Psoas muscle (tissue), 8 donors: ENCODE measurements at places on chromosomes 11 and 22. TPM values are rescaled to one million over a fixed set of nuclear protein-coding genes. Genes with fewer than 3 reads are reported as not detected.

NAA40 gene
- total RNA-seq: 13.7 TPM

MUC5AC gene
- not detected for total RNA-seq

YPEL1 gene
- 21.9 TPM for total RNA-seq

VSIG2 gene
- total RNA-seq: 0.36 TPM

DNA sequence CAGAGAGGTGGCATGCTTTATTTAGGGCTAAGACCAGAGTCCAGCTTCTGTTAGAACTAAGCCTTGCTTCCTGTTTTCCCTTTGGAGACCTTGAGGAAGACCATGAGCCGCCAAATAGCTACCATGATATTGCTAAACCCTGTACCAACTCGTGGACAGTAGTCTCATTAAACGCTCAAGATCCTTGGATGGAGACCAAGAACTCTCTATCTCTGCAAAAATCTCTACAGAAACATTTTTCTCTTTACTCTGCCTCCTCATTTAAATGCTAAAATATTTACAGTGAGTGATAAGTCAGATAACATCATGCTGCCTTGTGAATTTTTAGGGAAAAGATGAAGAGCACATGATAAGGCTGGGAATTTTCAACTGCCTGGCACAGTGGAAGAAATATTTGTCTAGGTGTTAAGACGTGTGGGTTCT, 197.8 kb downstream of the MAML2 start:
- no peaks in the 10 kb centered on the region for H3K27me3 ChIP-seq
- H3K4me1 ChIP-seq: no peaks in the 10 kb centered on the region
- no peak overlapping the region for H3K4me3 ChIP-seq

- DNase-seq: no peak
- H3K27ac ChIP-seq: no peak overlapping the region
- H3K36me3 ChIP-seq: no peaks in the 10 kb centered on the region
- no peak overlapping the region for H3K4me3 ChIP-seq
- no peaks in the 10 kb centered on the region for H3K27me3 ChIP-seq
Observed at GRCh38 chr11:21635394-21636145, 557.3 kb upstream of the ANO5 start.

DNA sequence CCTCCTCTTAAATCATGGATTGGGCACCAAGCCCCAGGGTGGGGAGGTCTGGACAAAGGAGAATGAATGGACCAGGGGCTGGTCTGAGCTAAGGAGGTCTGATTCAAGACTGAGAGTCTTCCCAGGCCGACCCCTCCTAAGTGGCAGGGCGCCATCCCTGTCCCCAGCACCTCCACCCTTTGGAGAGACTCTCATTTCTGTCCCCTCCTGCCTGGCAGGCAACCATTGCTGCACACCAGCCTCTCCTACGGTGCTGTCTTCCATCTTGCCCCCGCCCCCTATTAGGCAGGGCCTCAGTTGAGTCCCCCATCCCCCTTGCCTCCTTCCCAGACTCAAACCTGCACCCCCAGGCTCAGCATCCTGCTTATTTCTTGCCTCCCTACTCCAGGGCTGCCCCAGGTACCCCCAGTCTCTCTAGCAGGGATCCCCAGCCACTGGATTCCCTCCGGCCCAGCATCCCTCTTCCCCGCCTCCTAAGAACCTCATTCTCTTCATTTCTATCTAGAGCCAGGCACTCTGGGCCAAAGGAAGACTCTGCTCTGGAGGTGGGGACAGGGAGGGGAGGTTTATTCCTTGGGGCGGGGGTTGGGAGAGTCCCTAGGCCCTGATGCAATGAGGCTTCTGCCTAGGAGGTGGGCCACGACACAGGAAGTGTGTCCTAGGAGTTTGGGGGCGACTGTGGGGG, 1.7 kb upstream of the RCOR2 start:
- no peaks in the 10 kb centered on the region for H3K27me3 ChIP-seq
- peak overlapping the region; percentile 85 for H3K27ac ChIP-seq

DNA sequence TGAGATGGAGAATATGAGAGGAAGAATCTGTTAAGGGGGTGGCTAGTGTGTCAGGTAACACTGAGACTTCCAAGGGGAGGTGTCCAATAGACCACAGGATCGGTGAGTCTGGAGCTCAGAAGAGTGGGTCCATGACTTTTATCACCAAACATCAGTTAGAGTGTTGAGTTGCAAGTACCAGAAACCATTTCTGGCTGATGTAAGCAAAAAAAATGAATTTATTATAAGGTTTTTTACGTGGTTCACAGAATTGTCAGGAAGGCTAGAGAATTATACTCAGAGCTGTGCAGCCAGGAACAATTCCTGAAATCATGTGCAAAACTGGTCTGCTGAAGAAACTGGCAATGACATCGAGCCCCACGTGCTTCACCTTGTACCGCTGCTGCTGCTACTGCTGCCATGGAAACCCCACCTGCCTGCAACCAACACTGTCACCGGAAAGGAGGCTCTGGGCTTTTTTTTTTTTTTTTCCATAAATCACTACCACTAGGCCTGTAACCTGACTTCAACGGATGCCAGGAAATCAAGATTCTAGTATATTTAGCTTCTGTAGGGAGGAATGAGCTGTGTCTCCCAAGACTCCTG, 16.6 kb upstream of the STK33 start:
- H3K27ac ChIP-seq: no peak overlapping the region
- H3K36me3 ChIP-seq: no peaks in the 10 kb centered on the region
- no peaks in the 10 kb centered on the region for H3K27me3 ChIP-seq
- no peaks in the 10 kb centered on the region for H3K4me1 ChIP-seq
- no peak for DNase-seq

- H3K4me3 ChIP-seq: no peak overlapping the region
- no peaks in the 10 kb centered on the region for H3K4me1 ChIP-seq
- DNase-seq: peak; percentile 69
- H3K27me3 ChIP-seq: no peaks in the 10 kb centered on the region
Observed at GRCh38 chr22:31313366-31314147, 21.3 kb upstream of the PIK3IP1 start.

DNA sequence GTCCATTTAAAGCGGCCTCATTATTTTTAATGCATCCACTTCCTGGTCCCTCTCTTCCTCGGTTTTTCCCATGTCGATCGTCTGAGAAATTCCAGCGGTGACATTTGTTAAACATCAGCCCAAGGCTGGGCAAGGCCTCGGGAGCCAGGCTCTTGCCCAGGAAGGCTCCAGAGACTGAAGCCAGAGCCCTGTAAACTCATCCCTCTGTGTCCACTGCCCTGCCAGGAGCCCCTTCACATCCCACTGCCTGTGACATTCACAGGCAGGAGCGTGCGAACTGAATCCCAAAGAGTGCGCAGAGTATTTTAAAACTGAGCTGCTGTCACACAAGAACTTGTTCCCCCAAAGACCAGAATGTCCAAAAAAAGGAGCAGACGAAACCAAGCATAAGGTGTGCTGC, 56.5 kb upstream of the ANO1 start:
- H3K27me3 ChIP-seq: no peaks in the 10 kb centered on the region
- DNase-seq: no peak
- no peaks in the 10 kb centered on the region for H3K4me1 ChIP-seq
- no peaks in the 10 kb centered on the region for H3K36me3 ChIP-seq
- no peak overlapping the region for H3K27ac ChIP-seq

GRCh38 chr11:44088377-44088776, 7.1 kb upstream of the EXT2 start:
- no peaks in the 10 kb centered on the region for H3K27me3 ChIP-seq
- H3K36me3 ChIP-seq: peaks cover 3% of the 10 kb centered on the region
- no peak overlapping the region for H3K27ac ChIP-seq
- DNase-seq: no peak

DNA sequence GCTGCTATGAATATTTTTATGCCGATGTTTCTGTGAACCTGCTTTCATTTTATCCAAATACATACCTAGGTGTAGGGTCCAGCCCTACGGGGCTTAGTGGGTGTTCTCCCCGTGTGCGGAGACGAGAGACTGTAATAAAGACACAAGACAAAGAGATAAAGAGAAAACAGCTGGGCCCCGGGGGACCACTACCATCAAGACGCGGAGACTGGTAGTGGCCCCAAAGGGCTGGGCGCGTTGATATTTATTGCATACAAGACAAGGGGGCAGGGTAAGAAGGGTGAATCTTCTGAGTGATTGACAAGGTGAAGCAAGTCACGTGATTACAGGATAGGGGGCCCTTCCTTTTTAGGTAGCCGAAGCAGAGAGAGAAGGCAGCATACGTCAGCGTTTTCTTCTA, 920.1 kb downstream of the BRD1 start:
- DNase-seq: no peak
- H3K4me3 ChIP-seq: no peak overlapping the region
- no peaks in the 10 kb centered on the region for H3K4me1 ChIP-seq
- H3K27me3 ChIP-seq: no peaks in the 10 kb centered on the region
- no peak overlapping the region for H3K27ac ChIP-seq
- H3K36me3 ChIP-seq: no peaks in the 10 kb centered on the region

DNA sequence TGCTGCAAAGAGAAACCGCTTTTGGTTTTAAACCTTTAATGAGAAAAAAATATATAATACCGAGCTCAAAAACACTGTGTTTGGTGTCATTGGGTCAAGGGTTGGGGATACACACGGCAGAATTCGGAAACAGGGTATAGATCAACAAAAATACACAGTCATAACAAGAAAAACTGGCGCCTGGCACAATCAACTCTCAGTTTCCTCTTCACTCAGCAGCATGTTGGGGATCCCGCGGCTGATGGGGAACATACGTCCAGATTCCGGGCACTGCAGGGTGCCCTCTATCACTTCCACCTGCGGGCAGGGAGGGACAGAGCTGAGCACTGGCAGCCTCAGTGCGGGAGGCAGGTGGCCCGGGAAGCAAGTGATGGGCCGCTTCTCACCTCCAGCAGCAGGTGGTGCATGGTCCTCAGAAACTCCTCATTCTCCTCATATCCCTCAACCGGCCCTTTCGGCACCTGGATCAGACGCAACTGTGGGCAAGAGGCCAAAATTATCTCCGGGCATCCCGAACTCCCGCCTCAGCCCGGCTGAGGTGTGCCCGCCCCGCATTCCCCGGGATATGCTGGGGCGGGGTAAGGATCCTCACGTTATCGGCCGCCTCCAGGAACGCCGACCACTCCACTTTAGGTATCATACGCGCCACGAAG, 561 bp downstream of the TRMT112 start:
- peak overlapping the region; percentile 86 for H3K4me3 ChIP-seq
- H3K27me3 ChIP-seq: no peaks in the 10 kb centered on the region
- DNase-seq: no peak
- H3K36me3 ChIP-seq: peaks cover 8% of the 10 kb centered on the region
- H3K27ac ChIP-seq: peak overlapping the region; percentile 99

- H3K27me3 ChIP-seq: no peaks in the 10 kb centered on the region
- peaks cover 23% of the 10 kb centered on the region for H3K4me1 ChIP-seq
- H3K4me3 ChIP-seq: peak overlapping the region; percentile 76
- no peak overlapping the region for H3K27ac ChIP-seq
- peaks cover 12% of the 10 kb centered on the region for H3K36me3 ChIP-seq
Observed at GRCh38 chr11:62724171-62724570, 3.1 kb downstream of the HNRNPUL2 start.

DNA sequence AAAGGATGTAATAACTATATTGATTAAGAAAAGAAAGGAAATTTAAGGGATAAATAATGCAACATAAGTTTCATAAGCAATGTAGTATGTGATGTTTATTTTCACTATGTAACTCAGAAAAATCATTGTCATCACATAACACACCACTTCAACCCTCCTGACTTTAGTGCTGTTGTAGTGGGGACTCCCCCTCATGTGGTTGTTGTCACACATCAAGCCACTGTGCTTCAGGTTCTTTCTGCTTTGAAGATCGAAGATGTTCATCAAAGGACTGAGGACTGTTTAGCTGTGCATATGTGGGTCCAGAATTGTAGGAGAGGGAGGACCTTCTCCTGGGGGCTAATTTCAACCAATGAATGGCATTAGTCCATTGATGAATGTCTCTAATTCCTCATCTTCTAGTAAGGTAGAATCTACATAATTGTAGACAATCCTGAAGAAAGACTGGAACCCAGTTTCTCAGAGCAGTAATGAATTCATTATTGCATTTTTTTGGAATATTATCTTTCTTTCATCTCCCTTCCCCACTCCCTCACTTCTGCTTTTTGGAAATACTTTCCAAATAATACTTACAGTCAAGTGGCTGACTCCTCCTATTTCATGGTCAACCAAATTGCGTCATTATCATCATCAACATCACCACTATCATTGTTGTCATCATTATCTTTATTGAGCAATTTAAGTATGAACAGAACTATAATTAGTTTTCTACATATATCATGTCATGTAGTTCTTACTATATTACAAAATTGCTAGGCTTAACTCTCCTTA, 9.8 kb upstream of the CARD16 start:
- no peak overlapping the region for H3K27ac ChIP-seq
- H3K4me1 ChIP-seq: no peaks in the 10 kb centered on the region
- H3K4me3 ChIP-seq: no peak overlapping the region

- no peak overlapping the region for H3K27ac ChIP-seq
- H3K36me3 ChIP-seq: no peaks in the 10 kb centered on the region
- no peak for DNase-seq
Observed at GRCh38 chr11:115244758-115245157, 259.5 kb downstream of the CADM1 start.

GRCh38 chr11:82909015-82909640, 7.6 kb downstream of the DDIAS start:
- DNase-seq: no peak
- no peaks in the 10 kb centered on the region for H3K36me3 ChIP-seq
- no peak overlapping the region for H3K27ac ChIP-seq
- no peak overlapping the region for H3K4me3 ChIP-seq
- H3K4me1 ChIP-seq: no peaks in the 10 kb centered on the region
- H3K27me3 ChIP-seq: no peaks in the 10 kb centered on the region
